Posterior cingulate gyrus (tissue), 11 donors: ENCODE measurements at places on chromosomes 7 and 10.

DNA sequence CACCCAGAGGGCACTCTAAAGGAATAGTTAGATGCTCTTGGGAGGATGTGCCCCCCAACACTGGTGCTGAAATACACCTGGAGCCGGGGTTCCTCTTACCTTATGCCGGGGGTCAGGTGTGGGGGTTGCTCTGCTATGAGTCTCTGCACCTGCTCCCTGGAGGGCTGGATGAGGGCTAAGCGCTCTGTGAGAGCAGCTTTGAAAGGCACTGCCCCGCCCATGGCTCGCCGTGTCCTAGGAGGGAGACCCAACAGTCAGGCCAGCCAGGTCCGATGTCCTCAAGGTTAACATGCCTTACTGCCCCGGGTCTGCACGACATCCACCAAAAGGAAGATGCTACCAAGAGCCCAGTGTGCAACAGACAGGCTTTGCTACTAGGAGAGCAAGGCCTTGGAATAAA is 31.7 kb downstream of the PSPH start:
- no peak for DNase-seq

- no peak for DNase-seq
Measured at GRCh38 chr10:110237894-110238480, 30.6 kb downstream of the MXI1 start.

DNA sequence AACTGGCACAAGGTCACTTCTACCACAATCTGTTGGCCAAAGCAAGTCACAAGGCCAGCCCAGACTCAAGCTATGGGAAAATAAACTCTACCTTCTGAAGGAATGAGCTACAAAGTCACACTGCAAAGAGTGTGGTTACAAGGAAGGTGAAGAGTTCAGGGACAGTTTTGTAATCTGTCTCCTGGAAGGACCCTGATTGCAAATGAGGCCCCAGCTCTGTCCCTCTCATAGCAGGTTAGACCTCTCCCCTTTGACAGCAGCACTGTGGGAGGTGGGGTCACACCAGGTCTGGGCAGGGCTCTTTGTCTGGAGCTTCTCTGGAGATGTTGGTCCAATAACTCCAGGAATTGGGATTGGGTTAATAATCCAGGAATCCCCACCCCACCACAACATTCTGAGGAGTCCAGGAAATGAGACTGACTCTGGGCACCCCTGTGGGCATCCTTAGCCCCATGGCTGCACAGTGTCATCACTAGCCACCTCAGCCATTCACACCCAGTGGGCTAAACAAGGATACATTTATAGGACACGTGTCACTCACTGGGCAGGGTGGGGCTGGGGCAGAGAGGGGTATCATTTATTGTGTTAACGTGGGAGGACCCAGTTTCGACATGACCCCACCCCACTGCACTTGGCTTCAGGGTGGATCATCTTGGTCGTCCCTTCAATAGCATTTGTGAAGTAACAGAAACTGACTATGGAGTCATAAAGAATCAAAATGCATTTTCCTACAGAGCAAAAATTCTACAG is 23.7 kb upstream of the C10orf105 start:
- DNase-seq, result peak; percentile 14

DNA sequence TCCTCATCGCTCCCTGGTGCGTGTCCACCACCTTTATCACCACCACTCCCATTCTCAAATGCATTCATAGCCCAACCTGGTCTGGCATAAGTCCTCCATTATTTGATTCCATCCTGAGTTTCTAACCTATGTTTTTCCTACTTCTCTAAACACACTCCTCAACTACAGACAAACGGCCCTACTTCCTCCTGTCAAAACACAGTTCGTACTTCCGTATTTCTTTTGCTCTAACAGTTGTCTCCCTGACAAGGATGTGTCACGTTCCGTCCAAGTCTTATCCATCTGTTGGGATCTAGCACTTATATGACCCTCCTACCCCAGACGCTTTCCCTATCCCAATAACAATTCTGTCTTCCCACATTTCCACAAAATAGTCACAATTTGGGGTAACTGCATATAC is 46.8 kb downstream of the DOCK4 start:
- no peak for DNase-seq

GRCh38 chr7:149397470-149398043 is 63.3 kb downstream of the ZNF777 start:
- no peak for DNase-seq

- no peak for DNase-seq
Measured at GRCh38 chr10:132397036-132397541, at the start of gene PWWP2B. TSS of gene PWWP2B (plus strand) at chr10:132397200. CDS start at chr10:132397227, 27 bp downstream.

GRCh38 chr7:130227883-130228575 is 20.4 kb downstream of the SSMEM1 start:
- no peak for DNase-seq

DNA sequence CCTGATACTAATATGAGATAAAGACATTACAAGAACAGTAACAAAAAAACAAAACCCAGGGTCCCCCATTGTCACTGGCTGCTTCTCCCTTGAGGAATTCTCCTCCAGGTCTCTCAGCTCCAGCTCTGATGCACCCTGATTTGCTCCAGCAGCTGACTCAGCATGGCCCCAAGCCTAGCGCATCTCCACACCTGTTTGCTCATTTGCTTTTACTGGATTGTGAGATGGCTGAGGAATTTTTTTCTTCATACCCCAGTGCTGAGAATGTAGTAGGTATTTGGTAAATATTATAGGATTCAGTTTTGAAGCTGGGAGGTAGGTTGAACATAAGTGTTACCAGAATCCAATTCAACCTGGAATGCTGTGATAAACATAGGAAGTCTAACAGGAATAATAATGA is 171.9 kb downstream of the PKD1L1 start:
- no peak for DNase-seq

DNA sequence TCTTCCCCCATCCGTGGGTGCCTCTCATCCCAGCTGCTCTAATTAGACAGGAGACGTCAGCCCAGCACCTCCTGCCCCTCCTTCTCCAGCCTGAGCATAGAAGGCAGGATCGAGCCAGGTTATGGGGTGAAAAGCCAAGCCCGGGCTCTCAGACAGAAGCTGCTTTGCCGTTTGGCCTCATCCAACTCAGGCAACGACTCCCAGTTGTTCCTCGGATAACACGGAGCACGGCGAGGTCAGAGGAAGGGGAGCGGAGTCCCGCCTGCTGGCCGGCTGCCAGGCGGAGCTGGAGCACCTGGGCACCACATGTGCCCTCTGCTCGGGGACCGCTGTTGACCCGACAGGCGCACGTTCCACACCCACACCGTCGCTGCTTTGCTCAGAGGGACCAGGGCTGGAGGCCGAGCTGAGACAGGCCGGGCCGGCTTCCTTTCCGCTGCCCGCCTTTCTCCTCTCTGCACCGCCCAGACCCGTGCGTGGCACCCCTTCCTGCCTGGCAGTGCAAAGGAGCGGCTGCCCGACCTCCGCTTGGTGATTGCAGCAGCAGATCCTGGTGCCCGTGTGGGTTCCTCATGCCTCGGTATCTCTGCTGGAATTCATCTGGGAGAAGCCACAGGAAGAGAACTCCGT is 21.6 kb upstream of the UNCX start:
- DNase-seq, result no peak

GRCh38 chr10:22780474-22780885 is 66.1 kb upstream of the PIP4K2A start:
- no peak for DNase-seq

DNA sequence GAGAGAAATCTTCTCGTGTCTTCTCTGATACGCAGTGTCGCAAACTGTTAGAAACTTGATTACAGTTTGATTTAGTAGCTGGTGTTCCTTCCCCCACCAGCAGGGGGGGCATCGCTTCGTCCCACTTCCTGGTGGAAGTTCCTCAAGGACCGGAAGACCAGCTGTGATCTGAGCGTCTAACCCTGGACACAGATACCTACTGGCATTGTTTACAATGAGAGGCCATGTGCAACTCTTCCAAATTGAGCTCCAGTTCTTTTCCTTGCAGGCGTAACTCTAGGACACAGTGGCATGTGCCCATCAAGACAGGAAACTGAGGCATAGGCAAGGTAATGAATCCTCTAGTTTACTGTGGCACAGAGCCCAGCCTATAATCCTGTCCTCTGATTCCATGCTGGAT is 219.0 kb downstream of the CCDC3 start:
- DNase-seq, result no peak

DNA sequence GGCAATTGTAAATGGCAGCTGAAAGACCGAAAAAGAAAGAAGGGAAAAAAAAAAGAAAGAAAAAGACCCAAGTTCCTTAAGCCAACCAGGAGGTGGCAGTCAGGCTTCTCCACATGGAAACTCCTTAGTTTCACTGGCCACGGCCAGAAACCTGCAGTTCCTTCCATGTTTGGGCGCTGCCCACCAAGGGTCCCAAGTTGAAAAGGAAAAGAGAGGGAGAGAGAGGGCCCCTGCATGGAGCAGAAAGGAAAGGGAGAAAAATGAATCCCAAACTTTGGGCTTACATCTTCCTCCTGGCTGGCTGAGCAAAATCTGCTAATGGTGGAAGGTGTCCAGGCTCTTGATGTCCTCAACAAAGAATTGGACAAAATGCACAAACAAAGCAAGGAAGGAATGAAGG is 31.8 kb upstream of the ABCA13 start:
- DNase-seq, result no peak

- no peak for DNase-seq
Measured at GRCh38 chr10:132259702-132260482, 47.9 kb downstream of the STK32C start.

- no peak for DNase-seq
Measured at GRCh38 chr10:107614939-107615685, 450.6 kb upstream of the SORCS1 start.

DNA sequence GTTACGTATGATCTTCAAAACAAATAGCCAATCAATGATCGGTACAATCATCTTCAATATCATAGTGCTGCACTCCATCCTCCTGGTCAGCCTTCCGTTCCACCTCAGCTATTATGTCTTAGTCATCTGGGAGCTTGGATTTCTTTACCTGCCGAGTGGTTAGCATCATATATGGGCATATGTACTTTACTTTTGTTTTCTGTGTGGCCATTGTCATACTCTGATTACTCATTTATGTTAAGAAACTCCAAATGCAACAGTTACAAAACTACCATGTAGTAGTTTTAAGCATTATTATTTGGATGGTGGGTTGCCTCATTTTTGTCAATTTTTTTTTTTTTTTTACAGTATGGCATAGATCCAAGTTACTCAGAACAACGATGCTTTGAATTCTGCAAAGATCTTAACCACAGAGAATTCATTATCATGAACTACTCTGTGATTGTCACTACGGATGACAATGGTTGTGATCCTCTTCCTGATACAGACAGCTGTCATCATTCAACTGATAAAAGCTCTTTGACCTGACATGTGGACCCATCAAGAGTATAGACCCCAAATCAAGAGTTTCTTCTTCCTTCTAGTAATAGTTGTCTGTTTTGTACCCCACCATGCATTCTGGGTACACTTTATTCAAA is 52.1 kb upstream of the NME8 start:
- no peak for DNase-seq
